Putamen (tissue), 1 donor: ENCODE measurements at places on chromosomes 2 and 18.

GRCh38 chr2:191264647-191265081 lies 19.5 kb downstream of the MYO1B start:
- no peak for DNase-seq

- DNase-seq, result no peak
Observed at GRCh38 chr18:33156906-33157470, 283.5 kb downstream of the CCDC178 start.

DNA sequence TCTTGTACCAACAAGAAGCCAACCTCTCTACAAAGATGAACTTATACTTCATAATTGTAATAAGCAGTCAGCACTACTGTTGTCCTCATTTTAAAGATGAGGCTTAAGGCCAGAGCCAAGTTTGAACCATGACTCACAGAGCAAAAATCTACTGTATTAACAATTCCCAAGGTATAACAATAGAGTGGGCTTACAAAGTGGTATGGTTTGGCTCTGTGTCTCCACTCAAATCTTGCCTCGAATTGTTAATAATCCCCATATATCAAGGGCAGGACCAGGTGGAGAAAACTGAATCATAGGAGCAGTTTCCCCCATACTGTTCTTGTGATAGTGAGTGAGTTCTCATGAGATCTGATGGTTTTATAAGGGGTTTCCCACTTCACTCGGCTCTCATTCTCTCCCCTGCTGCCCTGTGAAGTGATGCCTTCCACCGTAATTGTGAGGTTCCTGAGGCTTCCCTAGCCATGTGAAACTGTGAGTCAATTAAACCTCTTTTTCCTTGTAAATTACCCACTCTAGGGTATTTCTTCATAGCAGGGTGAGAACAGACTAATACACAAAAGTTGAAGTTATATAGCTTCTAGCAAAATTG lies 19.5 kb downstream of the MRPL44 start:
- no peak for DNase-seq

GRCh38 chr2:28681606-28682005 lies 70.0 kb upstream of the PPP1CB start:
- no peak for DNase-seq

DNA sequence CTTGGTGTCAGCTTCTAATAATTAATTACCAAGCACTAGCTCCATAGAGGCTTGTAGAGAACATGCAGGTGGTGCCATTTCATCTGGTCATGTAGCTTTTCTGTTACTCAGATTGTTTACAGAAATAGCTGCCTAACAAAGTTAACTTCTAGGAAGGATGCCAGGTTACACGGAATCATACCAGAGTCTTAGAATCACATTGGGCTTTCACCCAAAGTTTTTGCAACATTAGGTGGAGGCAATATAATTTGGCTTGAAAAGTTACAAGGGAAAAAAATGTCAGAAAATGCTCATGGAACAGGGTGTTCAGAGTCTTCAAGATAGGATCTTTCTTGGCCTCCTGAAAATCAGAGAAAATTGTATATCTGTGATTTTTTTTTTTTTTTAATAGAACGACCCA lies 135.6 kb downstream of the ARHGAP15 start:
- no peak for DNase-seq

DNA sequence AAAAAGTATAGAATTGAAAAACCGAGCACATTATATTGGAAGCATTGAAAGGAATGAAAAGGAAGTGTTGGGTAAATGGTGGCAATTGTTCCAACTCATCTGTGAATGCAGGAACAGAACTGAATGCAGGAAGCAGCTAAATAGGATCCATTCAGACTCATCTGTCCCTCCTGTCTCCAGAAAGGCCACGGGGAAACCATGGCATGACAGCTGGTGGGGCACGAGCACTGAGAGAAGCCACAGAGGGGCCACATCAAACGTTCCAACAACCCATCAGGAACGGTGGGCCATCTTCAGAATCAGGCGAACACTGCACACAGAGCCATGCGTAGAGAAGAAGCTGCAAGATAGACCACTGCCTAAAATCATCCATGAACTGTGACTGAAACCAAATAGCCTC lies 138.5 kb upstream of the SLC35G4 start:
- DNase-seq, result no peak
